ENCODE measurements at places on chromosomes 1 and 21. TPM values are rescaled to one million over a fixed set of nuclear protein-coding genes. Genes with fewer than 3 reads are reported as not detected.

DNA sequence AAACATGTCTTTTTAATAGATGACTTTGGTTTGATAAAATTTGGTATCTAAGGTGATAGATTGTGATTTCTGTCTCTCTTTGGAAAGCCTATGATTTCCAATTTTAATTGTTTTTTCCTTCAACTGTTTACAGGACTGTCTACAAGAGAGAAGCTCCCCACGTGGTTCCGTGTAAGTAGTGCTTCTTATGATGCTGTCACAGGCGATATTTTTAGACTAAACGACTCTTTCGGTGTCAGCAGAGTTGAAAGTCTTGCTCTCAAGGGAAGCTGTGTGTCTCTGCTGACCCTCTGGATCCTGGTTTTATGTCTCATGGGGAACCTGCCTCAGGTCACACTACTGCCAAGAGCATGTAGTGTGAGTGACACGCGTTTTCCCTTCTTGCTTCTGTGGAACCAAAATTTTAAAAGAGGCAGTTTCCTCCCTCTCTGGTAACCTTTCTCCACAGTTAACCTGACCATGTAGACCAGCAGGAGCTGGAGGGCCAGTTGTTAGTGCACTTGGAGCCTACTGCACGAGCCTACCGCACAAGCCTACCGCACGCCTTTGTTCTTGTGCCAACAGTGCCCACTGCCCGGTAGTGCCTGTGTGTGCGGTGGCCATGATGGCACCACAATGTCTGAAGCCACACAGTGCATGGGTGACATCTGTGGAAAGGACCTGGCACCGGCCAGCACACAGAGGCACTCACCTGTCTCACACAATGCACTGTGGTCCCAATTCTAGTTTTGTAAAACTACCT is 91.9 kb downstream of the PCBP3 start:
- H3K36me3 ChIP-seq = peaks cover 3% of the 10 kb centered on the region
- H3K27me3 ChIP-seq = peaks cover 5% of the 10 kb centered on the region
- no peak overlapping the region for H3K4me3 ChIP-seq

GRCh38 chr1:14254251-14254650 is 344.2 kb upstream of the KAZN start:
- H3K27ac ChIP-seq = no peak overlapping the region
- no peaks in the 10 kb centered on the region for H3K4me1 ChIP-seq
- no peaks in the 10 kb centered on the region for H3K36me3 ChIP-seq
- no peak for DNase-seq

- no peak overlapping the region for H3K27ac ChIP-seq
- H3K4me1 ChIP-seq = no peaks in the 10 kb centered on the region
- no peaks in the 10 kb centered on the region for H3K27me3 ChIP-seq
Measured at GRCh38 chr1:211764701-211765100, 65.9 kb downstream of the LPGAT1 start.

ILDR2 gene
- total RNA-seq = 1.1 TPM

CTNNBIP1 gene
- total RNA-seq = 49.7 TPM

GRCh38 chr1:193185901-193186731 is at the start of gene B3GALT2:
Gene B3GALT2 (minus strand): TSS chr1:193186613. CDS start chr1:193181562, 5,051 bp downstream.
- H3K4me3 ChIP-seq = peak within 1 kb of the TSS; percentile 71
- no peak for DNase-seq
- peaks cover 2% of the 10 kb centered on the region for H3K36me3 ChIP-seq
- H3K4me1 ChIP-seq = peaks cover 75% of the 10 kb centered on the region
- no peaks in the 10 kb centered on the region for H3K27me3 ChIP-seq

DNA sequence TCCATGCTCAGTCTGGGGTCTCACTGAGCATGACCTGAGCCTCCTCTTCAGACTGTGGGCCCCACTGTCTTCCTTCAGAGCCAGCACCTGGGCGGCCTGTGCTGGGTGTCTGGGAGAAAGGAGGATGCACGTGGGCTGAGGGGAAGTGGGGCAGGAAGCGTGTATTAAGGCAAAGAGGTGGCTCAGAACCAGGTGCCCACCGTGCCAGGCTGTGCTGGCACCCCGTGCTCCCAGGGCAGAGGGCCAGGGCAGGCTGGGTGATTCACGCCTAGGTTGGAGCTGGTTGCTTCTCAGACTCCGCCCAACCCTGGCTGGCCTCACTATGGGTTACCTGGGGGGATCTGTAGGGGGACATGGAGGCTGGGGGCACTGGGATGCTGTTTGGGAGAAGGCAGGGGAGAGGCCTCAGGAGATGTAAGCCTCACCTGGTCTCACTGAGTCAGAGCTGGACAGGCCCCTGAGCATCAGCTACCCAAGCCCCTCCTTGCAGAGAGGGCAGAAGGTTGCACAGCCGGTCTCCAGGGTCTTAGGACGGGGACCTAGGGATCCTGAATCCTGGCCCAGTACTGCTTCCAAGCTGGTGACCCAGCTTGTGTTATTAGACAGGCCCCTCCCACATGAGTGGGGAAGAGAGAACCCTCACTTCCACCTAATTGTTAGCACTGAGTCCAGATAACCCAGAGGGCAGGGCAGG is 18.6 kb upstream of the PADI1 start:
- no peaks in the 10 kb centered on the region for H3K27me3 ChIP-seq
- H3K36me3 ChIP-seq = no peaks in the 10 kb centered on the region
- DNase-seq = no peak
- peaks cover 2% of the 10 kb centered on the region for H3K4me1 ChIP-seq
- H3K27ac ChIP-seq = no peak overlapping the region

- H3K4me1 ChIP-seq = no peaks in the 10 kb centered on the region
- no peaks in the 10 kb centered on the region for H3K36me3 ChIP-seq
- H3K27ac ChIP-seq = no peak overlapping the region
- no peak for DNase-seq
- H3K4me3 ChIP-seq = no peak overlapping the region
Measured at GRCh38 chr1:97245682-97246081, 524.1 kb downstream of the PTBP2 start.

GRCh38 chr1:183870351-183871077 is 65.6 kb downstream of the RGL1 start:
- peak overlapping the region; percentile 89 for H3K27ac ChIP-seq
- no peaks in the 10 kb centered on the region for H3K27me3 ChIP-seq
- DNase-seq = no peak
- peaks cover 53% of the 10 kb centered on the region for H3K4me1 ChIP-seq
- H3K4me3 ChIP-seq = no peak overlapping the region

HJV gene
- not detected for total RNA-seq

DNA sequence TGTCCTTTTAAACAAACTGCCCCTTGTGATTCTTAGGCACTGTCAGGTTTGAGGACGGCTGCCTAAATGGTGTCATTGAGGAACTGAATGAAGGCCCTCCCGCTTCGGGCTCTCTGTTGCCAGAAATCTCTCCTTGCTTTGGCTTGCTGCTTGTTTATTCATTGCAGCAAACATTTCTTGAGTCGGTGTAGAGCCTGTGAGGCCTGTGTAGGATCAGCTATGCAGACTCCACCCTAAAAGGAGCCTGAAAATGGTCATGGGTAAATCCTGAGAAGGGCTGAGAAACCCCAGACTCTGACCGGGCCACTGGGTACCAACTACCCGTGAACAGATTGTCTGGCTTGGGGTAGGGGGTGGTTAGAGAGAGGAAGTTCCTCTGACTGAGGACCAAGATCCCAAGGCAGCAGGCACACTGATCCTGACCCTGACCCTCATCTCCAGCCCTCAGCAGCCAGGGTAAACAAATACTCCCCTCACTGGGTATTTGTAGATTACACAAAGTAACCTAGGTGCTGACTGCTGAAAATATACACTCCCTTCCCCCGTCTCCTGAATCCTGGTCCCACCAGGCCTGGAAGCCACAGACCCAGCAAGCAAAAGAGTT is 3.1 kb downstream of the IL6R start:
- H3K4me1 ChIP-seq = peaks cover 6% of the 10 kb centered on the region
- peaks cover 65% of the 10 kb centered on the region for H3K27me3 ChIP-seq
- no peaks in the 10 kb centered on the region for H3K36me3 ChIP-seq
- H3K4me3 ChIP-seq = no peak overlapping the region
- no peak overlapping the region for H3K27ac ChIP-seq

All from mesothelial cell of epicardium (in vitro differentiated cells).